ENCODE measurements at places on chromosomes 11 and 22.

DNA sequence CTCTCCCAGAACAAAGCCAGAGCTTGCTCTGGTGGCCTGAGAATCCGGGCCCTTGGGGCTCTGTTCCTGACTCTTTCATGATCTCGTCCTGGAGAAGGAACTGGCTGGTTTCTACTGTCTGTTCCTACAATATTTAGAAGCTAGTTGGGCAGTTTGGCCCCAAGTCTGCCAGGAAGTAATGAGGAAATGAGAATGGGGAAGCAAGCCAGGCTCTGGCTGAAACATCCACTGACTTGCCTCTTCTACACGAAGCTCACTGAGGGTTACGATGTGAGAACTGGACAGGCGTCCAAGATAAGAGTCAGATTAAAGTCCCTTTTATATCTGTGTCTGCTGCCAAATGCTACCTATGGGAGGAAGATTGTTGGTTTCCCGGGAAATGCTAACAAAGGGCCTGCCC lies 110.0 kb upstream of the KIRREL3 start:
- DNase-seq, result no peak

DNA sequence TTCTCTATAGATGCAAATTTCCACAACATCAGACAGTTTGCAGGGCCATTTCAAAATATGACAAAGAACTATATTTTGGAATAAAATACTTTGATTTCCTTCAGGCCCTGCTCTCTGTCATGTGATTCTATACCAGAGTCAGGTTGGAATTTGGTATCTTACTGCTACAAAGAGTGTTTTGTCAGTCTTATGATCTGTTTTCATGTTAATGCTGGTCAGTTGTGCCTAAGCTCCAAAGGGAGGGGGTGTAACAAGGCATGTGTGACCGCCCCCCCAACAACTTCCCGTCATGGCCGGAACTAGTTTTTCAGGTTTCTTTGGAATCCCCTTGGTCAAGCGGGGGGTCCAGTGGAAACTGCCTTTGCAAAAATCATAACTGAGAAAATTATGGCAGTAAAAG lies 15.1 kb downstream of the C11orf96 start:
- no peak for DNase-seq

DNA sequence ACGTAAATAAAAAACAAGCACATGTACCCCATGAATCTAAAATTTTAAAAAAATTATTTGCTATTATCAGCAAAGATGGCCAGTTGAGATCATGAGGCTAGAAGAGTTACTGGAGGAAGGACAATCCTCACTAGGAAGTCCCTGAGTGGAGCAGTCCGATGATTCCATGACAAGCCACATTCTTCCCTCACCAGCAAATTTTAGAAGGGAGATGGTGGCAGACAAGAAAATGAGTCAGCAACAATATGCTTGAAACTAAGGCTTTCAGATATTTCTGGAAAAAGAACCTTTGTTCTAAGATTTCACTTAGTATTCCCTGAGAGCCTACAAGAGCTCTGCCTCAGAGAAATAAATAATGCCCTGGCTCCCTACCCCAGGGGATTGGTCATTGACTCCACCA lies 34.9 kb downstream of the P4HA3 start:
- no peak for DNase-seq

GRCh38 chr22:45434981-45435380 lies 21.5 kb downstream of the RIBC2 start:
- peak; percentile 18 for DNase-seq

GRCh38 chr11:32466279-32466915 lies 31.1 kb upstream of the WT1 start:
- DNase-seq, result no peak

- no peak for DNase-seq
These were observed 29.6 kb downstream of the C22orf31 start for GRCh38 chr22:29032014-29032475.

DNA sequence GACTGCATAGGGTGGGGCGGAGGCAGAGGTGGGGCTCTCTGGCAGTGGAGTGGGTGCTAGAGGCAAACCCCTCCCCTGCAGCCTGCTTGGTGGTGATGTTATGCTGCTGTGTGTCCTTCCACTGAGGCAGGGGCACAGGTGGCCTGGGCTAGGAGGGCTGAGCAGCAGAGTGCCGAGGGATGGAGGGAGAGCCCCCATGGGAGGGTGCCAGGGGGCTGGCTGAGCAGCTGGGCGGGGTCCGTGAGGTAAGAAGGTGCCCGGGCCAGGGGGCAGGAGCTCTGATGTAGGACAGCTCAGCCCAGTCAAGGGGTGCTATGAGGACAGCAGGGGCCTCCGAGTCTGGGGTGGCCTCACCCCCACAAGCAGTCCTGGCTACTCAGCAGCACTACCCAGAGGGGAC lies 4.2 kb downstream of the CLDN5 start:
- no peak for DNase-seq

- no peak for DNase-seq
These were observed 704.0 kb downstream of the KCNA4 start for GRCh38 chr11:29312812-29313211.

DNA sequence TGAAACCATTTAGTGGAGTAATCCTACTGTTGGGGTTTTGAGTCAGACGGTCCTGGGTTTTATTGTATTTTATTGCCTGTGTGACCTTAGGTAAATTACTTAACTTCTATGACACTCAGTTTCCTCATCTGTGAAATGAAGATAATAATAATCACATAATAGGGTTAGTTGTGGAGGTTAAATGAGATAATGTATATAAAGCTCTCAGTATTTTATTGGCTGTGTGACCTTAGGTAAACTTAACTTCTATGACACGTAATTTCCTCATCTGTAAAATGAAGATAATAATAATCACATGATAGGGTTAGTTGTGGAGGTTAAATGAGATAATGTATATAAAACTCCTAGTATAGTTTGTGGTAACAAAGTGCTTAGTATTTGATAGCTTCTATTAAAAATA lies 13.2 kb downstream of the BARX2 start:
- no peak for DNase-seq

DNA sequence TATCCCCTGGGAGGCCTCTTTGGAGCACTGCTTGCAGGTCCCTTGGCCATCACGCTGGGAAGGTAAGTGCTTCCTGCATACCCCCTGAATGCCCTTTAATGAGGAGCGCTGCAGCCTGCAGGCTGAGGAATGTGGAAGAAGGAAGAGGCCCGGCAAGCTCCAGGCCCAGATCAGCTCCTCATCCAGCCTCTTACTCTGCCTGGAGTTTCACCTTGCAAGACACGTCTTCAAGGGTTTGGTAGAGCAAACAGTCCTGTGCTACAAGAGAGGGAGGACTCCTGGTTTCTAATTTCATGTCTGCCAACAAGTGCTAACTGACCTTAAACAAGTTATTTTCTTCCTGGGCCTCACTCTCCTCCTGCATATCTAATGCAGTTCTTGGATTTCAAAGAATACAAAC lies 10.9 kb downstream of the SLC2A11 start:
- DNase-seq, result no peak

DNA sequence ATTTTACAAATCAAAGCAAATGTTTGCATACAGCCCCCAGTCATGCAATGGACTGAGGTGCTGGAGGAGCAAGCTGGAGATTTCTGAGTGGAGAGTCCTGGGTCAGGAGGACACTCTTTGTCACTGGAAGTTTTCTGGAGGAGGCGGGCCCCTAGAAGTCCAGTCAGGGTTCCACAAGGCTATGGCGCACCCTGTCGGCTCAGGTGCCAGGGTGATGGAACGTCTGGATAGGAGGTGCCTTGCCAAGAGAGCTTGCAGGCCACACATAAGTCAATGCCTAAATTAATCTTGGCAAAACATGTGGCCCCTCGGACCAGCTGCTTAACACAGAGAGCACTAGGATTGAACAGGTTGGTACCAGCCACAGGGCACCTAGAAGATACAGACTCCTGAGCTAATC lies 174.7 kb upstream of the CADM1 start:
- DNase-seq, result peak; percentile 35

DNA sequence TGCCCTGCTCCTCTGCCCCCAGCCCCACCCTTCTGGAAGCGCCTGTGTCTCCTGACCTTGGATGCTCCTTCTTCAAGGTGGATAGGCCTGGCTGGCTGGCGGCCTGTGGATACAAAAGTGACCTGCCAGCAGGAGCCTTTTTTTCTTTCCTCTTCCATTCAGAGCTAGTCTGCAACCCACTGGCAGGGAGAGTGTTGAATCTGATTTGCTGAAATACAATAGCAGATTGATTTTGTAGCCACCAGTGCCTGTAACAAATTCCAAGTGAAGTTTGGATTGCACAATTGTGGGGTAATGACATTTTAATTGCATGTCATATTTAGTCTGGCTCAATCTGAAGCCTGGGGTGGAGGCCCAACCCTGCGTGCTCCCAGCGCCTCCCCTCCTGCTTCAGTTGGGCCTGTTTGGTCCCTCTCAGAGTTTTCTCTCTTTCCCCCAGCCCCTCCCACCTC lies 97.2 kb downstream of the GRIK4 start:
- DNase-seq, result no peak

DNA sequence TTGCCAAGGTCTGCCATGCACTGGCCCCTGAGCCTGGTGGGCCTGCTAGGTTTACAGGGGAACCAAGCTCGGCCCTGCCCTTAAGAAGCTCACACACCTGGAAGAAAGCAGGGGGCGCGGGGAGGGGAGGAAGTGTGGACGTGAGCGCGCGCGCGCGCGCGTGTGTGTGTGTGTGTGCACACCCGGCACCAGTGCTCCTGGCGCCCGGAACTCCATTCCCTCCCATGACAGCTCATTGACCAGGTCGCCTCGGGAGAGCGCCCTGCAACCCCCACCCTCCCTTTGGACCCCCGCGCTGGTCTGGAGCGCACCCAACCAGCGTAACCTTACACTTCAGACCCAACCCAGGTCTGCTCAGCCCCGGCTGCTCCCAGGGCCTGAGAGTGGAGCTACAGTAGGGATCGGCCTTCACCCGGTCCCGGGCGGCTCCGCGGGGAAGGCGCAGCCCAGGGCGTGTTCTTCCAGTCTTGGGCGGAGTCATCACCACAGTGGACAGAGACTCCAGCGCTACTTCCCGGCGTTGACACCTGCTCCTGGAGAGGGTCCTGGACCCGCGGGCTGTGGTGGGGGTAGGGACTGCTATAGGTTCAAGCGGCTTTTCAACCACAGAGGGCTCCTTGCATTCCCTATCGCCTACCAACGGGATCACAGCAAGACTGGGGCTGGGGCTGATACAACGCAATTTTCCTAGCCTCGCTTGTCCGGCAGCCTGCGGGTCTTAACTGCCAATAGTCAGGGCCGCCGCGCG lies 1.5 kb downstream of the GALNT18 start:
- DNase-seq, result peak; percentile 51

DNA sequence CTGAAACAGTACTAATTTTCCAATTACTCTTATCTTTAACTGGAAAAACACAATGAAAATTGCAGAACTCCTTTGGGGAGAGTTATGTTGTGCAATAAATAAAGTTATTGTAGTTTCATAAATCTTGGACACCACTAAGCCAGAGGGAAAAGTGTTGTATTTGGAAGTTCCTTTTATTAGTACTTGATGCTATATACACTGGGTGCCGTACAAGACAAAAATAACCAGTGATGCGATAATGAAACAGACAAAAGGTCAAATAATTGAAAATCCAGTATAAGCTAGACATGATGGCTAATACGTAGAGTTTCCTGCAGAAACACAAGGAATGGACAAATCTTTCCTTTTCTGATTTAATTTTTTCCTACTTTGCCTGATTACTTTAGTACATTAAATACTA lies 541.1 kb downstream of the ETS1 start:
- no peak for DNase-seq

- DNase-seq, result no peak
These were observed 523.8 kb upstream of the FAT3 start for GRCh38 chr11:91700854-91701253.

DNA sequence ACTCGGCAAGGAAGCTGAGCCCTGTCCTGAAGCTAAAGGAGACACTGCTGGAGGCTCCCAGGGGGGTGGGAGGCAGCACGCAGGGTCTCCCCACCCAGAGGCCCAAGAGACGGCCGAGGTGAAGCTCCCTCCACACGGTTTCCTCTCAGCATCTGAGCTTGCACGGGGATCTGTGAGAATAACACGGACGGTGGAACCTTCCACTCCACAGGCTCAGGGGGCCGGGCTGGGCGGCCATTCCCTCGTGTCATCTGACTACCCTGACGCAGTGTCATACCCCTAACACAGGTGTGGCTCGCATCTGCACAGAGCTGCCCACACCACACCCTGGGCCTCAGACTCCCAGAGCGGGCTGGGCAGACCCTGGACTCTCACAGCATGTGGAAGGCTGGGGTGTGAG lies 409.7 kb downstream of the SHANK2 start:
- no peak for DNase-seq

DNA sequence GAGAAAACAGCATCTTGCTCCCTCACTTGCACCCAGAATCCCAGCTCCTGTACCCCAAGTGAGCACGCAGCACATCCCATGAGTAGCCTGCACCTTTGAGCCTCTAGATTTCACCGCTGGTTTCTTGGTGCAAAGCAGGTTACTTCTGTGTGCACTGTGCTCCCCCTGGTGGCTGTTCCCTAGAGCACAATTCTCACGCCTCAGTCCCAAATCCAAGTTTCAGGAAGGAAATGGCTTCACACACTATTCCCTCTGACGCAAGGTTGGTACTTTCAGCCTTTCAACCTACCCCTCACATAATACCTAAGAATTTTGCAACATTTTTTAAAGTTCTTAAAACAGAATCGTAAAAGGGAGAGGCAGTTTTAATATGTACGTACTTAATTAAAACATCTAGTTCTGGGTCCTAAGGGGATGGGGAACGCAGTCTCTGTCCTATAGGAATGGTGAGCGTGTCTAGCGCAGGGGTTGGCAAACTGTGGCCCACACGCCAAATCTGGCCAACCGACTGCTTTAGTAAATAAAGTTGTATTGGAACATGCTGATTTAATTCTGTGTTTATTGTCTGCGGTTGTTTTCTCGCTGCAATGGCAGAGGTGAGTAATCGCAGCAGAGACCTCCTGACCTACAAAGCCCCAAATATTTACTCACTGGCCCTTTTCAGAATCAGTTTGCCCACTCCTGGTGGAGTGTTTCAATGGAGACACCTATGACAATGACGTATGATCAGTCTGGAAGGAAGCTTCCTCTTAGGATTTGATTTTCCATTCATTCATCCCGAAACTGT lies 27.5 kb downstream of the DHCR7 start:
- DNase-seq, result no peak

- no peak for DNase-seq
These were observed 612 bp downstream of the GTSE1 start for GRCh38 chr22:46297151-46297812.

DNA sequence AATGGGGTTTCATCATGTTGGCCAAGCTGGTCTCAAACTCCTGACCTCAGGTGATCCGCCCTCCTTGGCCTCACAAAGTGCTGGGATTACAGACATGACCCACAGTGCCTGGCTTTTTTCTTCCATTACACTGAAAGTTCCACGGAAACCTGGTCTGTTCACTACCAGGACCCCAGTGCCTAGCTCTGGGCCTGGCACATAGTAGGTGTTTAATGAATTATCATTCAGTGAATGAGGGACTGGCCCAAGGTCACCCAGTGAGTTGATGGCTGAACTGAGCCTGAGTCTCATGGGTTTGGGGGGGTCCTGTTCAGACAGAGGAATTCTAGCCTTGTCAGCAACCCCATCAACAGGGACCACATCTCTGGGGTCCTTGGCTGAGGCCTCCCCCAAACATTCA lies 3.1 kb downstream of the C11orf86 start:
- DNase-seq, result no peak

DNA sequence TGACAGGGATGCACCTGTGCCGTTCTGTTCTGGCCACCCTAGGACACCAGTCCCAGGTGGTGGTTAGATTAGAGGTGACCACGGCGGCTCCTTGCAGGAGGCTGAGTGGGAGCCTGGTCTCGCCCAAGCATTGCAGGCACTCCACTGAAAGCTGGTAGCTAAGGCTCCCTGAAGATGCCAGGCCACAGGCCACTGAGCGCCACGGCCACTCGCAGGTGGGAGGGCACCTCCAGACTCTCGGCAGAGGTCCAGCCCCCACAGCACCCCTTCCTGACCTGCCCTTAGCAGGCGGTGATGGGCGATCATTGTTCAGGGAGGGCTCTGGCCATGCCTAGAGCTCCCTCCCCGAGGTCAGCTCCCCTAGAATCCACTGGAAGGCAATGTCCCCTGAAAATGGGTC lies 1270.2 kb downstream of the BRD1 start:
- DNase-seq, result no peak
